ENCODE measurements at places on chromosomes 11 and 22.
A peak's percentile ranks its signal among the peaks of the same experiment; 100 is the strongest.

DNA sequence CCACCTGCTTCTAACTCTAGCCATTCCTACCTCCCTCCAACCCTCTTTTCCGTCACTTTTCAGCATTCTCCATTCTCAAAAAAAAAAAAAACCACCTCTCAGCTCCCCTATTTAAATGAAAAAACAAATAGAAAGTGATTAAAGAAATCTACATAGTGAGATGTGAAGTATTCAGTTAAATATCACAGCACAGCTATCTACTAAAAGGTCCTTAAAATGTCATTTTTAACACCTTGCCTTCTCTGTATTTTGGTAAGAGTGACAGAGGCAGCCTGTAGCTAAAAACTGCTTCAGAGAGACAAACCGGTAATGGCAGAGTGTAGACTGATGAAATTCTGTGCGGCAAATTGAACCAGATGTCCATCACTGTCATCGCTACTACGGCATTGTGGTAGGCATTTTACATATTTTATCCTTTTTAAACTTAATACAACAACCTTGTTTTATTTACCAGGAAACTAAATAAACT is 346 bp upstream of the ALG9 start:
- no peak for DNase-seq

DNA sequence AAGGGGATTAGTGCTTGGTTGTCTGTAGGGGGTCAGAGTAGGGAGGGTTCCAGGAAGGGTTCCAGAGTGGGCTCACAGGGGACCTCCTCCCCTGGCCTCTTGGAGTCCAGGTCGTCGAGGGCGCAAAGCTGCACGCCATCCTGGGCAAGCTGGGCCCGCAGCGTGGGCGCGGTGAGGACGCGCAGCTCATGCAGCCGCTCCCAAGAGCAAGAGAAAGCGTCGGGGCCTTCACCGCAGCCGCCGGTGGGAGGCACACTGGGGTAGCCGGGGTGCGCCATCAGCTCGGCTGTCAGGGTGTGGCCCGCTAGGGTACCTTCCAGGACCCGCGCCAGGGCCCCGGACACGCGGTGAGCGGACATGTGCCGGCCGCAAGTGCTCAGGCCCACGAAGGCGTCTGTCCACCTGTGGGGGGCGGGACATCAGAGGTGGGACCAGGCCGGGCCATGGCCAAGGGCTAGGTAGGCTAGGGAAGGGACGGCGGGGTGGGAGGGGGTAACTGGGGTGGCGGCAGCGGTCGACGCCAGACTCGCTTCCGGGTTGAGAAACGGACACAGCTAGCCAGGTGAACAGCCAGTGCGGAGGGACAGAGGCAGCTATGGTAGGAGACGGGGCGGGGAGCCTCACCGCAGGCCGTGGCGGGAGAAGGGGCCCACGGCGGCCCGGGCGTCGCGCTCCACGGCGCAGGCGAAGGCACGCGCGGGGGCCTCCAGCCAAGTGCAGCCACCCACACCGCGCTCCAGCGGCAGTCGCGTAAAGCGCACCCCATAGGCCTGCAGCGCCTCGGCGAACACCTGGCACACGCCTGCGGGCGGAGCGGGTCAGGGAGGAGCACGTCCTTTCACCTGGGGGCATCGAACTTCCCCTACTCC is 1.2 kb downstream of the YDJC start:
- no peak for DNase-seq

- no peak for DNase-seq
Observed at GRCh38 chr11:14253421-14253820, 105.6 kb downstream of the RRAS2 start.

GRCh38 chr11:93082900-93083299 is 113.4 kb downstream of the MTNR1B start:
- no peak for DNase-seq

GRCh38 chr11:64025205-64025604 is 10.5 kb upstream of the FLRT1 start:
- no peak for DNase-seq

GRCh38 chr11:126039485-126040271 is 23.0 kb downstream of the CDON start:
- no peak for DNase-seq

DNA sequence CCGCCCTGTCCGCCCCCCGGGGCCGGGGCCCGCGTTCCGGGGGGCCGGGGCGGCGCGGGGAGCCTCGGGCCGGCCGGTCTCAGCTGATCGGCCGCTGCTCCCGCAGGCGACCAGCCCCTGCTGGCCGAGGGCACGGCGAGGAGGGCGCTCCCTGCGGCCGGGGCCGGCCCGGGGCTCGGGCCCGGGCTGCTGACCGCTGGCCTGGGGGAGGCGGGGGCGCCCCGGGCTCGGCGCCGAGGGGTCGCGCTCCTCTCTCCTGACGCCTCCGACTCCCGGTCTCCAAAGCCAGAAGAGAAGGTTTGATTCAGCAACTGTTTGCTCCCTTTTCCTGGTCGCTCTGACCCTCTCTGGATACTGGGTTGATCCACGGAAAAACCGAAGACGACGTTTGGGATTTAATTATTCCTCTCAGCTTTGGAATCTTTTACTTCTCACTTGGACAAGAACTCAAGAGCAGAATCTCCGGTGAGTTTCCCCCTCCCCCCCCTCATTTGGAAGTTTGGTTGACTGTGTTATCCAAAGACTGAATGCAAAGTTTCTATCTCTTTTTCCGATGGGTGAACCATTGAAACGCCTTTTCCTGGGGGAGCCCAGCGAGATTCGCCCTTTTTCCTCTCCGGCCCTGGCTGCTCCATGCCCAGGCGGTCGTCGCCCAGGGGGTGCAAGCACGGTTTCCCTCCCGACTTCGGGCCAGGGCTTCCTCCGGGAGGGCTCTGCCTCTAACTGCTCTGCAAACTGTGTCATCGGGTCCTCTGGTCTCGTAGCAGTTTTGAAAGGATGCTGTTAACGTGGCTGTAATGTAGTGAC is 725 bp downstream of the KDM2A start:
- no peak for DNase-seq

- no peak for DNase-seq
Observed at GRCh38 chr11:43984519-43985385, 42.3 kb downstream of the C11orf96 start.

DNA sequence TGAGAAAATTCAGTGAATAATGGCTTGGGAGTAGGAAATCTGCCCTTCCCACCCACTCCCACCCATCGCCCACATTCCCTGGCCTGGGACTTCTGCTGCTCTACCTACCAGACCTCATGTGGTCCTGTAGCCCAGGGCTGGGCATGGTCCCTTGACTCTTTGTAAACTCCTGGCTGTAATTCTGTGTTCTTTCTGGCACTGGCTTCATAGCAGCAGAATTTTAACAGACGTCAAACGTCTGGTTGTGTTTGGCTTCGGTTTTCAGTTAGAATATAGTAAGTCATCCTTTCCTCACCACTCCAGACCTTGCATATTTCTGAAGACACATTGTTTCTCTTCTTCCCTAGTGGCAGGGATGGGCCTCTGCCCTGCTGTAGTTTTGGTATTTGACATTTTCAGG is 210.6 kb downstream of the CSNK2A3 start:
- DNase-seq, result no peak

- no peak for DNase-seq
Observed at GRCh38 chr11:118212781-118213191, 12.0 kb downstream of the JAML start.

- no peak for DNase-seq
Observed at GRCh38 chr11:63768237-63769041, at the start of gene ZFTA. Gene ZFTA (minus strand): TSS chr11:63768775. CDS start chr11:63768622, 153 bp downstream.

GRCh38 chr11:14185461-14185860 is 173.5 kb downstream of the RRAS2 start:
- no peak for DNase-seq

- no peak for DNase-seq
Observed at GRCh38 chr11:10004526-10005113, 289.4 kb downstream of the SBF2 start.

GRCh38 chr11:103541186-103541795 is 432.1 kb downstream of the DYNC2H1 start:
- DNase-seq, result no peak

DNA sequence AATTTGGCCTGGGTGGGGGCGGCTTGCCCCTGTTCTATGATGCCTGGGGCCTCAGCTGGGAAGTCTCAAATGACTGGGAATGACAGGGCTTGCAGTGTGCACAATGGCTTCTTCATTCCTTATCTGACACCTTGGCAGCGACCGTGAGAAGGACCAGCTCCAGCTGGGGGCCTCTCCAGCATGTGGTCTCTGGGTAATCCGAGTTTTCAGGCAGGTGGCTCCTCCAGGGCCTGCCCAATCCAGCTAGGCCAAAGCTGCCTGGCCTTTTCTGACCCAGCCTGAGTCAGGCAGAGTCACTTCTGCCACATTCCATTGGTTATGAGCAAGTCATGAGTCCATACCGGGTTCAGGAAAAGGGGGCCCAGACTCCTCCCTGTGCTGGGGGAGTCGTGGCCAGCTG is 646.0 kb downstream of the OPCML start:
- DNase-seq, result no peak

DNA sequence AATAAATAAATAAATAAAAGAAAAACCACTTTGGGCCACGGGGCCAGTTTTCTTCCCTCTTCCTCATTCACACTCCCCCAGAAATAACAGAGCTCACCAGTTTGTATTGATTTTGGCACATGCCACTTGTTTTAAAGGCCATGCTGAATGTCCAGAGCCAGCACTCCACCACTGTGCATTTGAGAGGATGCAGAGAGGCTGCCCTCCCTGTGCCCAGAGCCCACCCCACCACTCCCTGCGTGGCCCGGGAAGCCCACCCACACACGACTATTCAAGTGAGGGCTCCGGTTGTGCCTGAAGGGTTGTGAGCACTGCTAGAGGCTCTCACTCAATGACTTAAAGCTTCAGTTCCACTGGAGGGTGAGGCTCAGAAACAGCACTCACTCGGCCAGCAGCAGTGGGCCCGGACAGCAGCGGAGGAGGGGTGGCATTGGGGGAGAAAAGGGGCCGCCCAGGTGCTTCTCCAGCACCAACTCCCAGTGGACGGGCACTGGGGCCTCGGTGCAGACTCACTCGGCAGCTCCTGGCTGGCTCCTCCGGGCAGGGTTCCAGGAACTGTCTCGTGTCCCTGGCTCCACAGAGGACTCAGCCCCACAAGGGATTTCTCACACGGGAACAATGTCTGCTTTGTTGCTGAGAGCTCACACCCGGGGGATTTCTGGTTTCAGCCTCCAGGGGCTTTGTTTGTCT is 112.7 kb downstream of the SHANK2 start:
- DNase-seq, result peak; percentile 36

GRCh38 chr11:47616726-47617416 is 22.7 kb upstream of the C1QTNF4 start:
- DNase-seq, result no peak

DNA sequence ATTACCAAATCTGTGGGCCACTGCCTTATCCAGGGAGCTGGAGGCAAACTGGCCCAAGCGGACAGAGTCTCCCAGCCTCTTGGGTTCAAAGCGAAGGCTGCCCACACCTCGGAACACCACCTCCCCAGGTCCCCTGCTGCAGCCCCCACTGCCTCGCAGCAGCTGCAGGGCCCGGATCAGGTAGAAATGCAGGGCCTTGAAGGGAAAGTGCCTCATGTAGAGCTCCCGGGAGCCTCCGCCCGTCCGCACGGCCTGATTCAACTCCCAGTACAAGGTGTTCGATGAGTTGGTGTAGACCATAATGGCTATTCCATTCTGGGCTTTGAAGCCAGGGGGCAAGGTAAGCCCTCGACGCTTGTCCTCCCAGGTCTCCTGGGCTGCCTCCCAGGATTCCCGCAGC is 2.0 kb downstream of the ART5 start:
- no peak for DNase-seq

DNA sequence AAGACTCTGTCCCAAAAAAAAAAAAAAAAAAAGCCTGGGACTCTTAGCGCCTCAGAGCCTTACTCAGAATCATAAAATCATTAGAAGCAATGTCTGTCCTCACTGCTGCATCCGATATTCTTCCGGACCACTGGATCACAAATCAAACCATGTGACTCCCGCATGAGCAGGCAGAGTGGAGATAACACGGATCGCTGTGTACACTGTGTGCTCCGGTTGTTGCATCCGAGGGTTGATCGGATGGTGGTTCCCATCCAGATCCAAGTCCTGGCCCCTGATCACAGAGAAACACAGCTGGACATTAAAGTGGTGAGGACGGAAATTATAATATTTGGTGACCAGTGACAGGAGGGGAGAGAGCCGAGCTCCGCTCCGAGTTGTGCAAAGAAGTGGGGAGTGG is 9.7 kb upstream of the TXNRD2 start:
- DNase-seq, result no peak

GRCh38 chr11:9831122-9831521 is 167.2 kb downstream of the SWAP70 start:
- no peak for DNase-seq

- DNase-seq, result no peak
Observed at GRCh38 chr11:34050581-34051348, 766 bp upstream of the CAPRIN1 start.

DNA sequence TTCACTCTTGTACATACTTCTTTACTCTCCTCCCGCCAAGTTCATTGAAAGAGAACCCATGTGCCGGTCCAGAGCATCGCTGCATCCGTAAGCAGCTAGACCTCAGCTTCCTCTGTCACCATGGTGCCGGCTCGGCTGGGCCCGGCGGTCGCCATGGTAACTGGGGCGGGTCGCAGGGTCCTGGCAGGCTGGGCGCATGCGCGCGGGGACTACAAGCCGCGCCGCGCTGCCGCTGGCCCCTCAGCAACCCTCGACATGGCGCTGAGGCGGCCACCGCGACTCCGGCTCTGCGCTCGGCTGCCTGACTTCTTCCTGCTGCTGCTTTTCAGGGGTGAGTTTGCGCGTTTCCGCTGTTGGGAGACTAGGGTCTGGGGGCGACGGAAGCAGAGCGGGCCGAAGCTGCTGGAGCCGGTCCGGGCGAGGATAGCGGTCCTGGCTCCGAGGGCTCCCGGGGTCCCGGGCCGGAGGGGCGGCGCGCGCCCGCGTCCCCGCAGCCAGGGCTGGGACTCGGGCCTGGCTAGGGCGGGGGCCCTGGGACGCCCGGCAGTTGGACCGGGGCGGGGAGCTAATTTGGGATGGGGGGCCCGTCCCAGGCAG is at the start of gene JAM3:
TSS of gene JAM3 (plus strand) at position 244 of the 597 bp plus-strand sequence. CDS start at position 256, 12 bp downstream.
- peak; percentile 39 for DNase-seq

- no peak for DNase-seq
Observed at GRCh38 chr22:49880281-49880680, 26.6 kb downstream of the ZBED4 start.

DNA sequence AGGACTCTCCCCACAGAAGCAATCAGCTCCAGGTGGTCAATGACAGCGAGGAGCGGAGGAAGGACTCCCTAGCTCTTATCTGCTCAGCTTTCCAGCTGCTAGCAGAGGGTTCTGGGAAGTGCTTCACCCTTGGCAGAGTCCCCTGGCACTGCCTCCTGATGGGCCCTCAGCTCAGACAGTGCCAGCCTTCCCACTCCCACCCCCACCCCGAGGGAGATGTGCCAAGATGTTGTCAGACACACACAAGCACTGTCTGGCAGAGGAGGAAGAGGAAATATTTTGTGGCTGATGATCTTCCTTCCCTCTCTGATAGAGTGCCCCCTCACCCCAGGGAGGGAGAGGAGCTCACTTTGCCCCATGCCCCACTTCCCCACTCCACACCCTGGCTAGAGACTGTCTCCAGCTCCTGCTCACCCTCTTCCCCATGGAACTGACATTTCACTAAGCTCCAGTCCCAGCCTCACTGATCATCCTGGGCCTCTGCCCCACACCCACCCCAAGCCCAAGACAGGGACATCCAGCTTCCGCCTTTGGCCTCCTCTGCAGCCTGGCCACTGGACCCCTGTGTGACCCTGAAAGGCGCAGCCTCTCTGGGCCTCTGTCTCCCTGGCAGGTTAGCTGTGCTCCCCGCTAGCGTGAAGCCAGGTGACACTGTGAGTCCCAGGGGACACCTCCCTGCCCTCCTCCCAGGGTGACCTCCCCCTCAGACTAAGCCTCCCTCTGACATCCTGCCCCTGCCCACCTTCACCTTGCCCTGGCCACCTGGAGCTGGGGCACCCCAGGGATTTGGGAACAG is 44.5 kb downstream of the SLCO2B1 start:
- no peak for DNase-seq
